ENCODE measurements at places on chromosomes 13 and 19.

- no peak for DNase-seq
Observed at GRCh38 chr13:92590503-92590908, 636.1 kb upstream of the GPC6 start.

DNA sequence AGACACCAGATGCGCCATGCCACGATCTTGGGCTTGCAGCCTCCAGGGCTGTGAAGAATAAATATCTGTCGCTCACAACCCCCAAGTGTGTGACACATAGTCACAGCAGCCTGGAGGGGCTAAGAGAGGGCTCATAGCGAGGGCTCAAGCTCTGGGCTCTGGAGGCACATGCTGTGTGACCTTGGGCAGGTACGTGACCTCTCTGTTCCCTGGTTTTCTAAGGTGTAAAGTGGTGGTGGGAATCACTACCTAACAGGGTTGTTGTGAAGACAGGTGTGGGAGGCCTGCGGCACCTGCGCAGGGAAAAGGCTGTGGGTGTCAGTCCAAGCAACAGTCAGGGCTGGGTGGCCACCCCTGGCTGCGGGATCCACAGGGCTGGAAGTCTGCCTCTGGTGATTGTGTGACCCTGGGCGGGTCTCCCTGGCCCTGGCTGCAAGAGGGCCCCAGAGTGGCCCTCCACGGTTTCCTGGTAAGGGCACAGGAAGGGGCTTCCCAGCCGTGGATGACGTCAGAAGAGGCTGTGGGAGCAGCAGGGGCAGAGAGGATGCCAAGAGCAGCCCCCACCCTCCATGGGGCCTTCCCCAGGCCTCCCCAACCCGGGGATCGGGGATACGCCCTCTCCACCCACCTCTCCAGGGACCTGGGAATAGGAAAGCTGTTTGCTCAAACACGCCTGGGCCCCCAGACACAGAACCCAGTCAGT lies 218.8 kb upstream of the SGCG start:
- DNase-seq = no peak

GRCh38 chr13:34361560-34361959 lies 543.6 kb downstream of the RFC3 start:
- DNase-seq = no peak

DNA sequence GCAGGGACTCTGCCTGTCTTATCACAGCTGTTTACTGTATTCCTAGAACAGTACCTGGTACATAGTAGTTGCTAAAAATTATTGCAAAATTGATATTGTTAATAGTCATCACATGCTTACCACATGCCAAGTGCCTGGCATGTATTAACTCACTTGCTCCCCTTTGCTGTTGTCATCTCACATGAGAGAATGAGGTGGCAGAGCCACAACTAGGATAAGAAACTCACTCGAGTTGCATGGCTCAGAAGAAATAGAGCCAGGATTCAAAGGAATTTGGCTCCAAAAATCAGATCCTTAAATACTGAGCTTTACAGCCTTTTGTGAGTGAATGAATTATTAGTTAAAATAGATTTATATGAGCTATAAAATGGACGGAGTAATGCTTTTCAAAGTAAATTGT lies 42.6 kb downstream of the B3GLCT start:
- DNase-seq = no peak

- DNase-seq = no peak
Observed at GRCh38 chr13:48393698-48394085, 19.2 kb downstream of the LPAR6 start.

DNA sequence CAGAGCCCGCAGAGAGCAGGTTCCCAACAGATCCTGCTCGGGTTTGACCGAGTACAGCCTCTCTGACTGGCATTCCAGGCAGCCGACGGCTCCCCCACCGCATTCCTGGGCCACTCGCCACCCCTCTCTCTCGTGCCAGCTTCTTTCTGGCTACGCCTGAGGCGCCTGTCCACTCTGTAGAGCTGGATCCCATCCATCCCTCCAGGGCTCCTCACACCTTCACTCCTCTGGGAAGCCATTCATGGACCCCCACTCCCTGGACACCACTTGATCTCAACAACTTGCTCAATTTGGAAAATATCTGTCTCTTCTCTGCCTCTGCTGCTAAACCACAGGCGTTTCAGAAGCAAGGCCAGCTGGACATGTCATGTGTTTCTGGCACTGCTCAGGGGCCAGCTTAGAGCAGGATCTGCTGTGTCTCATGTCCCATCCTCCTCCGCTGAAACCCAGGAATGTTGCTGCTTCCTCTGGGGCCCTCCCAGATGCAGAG lies 30.6 kb upstream of the ATP1A3 start:
- DNase-seq = no peak

DNA sequence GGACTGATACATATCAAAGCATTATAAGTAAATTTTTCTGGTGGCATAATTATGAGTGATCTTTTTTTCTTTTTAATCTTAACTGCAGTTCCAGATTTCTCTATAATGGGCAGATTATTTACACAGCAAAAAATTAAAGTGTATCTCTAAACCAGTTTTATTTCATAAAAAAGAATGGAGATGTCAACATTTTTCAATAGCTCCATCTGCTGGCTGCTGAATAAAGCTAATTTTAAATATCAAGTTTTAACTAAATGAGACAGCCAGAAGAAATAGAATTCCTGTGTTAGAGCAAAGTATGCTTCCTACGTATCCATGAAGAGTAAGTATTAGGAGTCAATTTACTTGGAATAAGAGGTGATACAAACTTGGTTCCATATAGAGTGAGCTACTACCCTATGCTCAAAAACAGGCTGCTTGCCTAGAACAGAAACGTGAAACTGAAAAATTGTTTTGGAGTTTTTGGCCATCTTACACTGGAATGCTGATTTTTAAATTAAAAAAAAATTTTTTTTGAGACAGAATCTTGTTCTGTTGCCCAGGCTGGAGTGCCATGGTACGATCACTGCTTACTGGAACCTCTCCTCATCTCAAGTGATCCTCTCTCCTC lies 5.0 kb upstream of the PDS5B start:
- no peak for DNase-seq

GRCh38 chr13:88424463-88424862 lies 753.3 kb downstream of the SLITRK5 start:
- no peak for DNase-seq

DNA sequence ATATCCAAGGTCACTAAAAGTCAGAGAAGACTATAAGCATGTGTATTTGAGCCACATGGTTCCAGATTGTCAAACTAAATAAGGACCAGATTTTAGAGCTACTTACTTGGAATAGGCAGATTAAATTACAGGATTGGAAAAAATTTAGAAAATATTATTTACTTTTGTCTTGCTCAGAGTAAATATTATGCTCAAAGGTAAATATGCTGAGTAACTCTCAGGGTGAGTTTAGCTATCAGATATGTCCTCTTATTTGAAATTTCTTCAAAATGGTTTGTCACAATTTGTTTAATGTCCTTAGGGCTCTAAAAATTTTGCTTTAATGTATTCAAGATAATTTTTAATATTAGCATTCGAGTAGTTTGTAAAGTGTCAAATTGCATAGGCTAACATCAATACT lies 2455.2 kb downstream of the PCDH9 start:
- DNase-seq = no peak

GRCh38 chr13:98803111-98803561 lies 50.7 kb upstream of the SLC15A1 start:
- no peak for DNase-seq

GRCh38 chr13:23632741-23633140 lies 62.5 kb downstream of the TNFRSF19 start:
- no peak for DNase-seq

DNA sequence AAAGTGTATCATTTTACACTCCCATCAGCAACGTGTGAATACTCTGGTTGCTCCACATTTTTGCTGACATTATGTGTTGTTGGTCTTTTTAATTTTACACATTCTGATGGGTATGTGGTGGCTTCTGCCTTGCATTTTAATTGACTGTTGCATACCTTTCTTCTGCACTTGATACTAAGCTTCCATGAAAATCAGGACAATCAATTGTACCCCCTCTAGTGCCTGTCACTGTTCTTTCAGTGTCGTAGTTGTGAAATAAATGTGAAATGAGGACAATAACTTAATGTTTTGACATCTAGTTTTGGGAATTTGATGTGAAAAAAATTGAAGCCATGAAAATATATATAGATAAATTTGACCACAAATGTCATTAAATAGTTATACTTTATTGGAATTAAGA lies 6.7 kb downstream of the IFT88 start:
- no peak for DNase-seq

DNA sequence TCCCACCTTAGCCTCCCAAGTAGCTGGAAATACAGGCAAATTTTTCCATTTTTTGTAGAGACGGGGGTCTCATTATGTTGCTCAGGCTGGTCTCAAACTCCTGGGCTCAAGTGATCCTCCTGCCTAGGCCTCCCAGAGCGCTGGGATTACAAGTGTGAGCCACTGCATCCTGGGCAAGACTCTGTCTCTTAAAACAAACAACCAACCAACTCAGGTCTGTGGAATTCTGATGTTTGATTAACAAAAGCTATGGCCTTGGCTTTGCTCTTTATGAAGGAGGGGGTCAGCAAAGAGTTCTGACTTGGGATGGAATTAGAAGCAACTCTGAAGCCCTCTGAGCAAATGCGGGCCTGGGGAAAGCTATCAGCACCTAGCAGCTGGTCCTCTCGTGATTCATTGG lies 117.7 kb downstream of the IER2 start:
- DNase-seq = no peak

DNA sequence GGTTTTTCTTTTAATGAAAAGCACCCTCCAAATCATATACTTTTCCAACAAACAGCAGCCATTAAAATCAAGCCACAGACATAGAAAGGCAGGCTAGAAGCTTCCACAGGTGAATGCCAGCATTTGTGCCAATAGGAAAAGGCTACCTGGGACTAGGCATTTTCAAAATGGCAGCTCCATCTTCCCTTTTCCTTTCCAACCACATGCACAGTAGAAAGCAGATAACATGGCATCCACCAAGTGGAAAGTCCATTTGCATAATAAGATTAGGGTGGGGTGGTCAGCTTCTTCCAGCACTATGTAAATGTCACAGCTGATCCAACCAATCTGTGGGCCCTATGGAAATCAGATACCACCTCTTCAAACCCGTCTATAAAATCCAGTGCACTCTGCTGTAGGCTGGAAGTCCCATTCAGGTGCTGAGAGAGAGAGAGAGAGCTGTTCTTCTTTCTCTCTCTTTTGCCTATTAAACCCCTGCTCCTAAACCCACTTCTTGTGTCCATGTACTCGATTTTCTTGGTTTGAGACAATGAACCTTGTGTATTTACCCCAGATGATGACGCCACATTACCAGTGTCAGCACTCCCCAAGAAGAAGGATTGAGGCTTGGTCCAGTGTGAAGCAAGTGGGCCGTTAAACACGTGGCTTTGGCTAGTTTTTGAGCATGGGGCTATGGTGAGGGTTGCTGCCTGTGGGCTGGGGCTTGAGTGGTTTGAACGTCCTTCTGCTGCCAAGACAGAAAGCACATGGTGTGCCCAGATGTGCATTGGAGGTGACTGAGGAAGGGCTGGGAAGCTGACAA lies 24.2 kb upstream of the IGFL1 start:
- DNase-seq = no peak
